ENCODE measurements at places on chromosomes 3 and 15.
A peak's percentile ranks its signal among the peaks of the same experiment; 100 is the strongest.

DNA sequence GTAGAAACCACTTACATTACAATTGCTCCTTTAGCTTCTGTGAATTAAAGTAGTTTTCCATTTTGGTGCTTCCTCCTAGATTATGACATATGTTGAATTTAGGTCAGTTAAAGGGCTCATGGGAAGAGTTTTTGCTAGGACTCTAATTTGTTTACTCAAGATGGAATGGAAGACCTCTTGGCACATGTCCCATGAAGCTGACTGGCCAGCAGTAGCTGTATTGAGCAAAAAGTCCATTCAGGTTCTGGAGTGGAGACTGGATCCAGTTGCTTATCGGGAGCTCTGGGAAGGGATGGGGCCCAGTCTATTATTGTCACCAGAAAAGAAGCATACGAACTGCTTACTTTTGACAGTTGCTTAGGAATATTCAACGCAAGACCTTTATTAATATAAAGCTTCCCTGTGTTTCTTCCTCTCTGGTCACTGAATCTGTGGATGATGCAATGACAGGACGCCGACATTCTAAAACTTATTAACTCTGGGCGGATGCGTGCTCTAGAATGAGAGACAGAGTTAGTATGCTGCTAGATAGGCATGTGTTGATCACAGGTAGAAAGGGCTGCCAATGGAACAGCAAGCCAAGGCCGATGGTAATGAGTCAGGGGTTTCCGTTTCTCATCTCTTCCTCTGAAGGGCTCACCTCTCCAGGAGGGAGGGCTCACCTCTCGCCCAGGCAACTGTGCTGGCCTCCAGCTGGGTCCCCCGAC, 155.8 kb downstream of the NR1D2 start:
- DNase-seq: no peak

DNA sequence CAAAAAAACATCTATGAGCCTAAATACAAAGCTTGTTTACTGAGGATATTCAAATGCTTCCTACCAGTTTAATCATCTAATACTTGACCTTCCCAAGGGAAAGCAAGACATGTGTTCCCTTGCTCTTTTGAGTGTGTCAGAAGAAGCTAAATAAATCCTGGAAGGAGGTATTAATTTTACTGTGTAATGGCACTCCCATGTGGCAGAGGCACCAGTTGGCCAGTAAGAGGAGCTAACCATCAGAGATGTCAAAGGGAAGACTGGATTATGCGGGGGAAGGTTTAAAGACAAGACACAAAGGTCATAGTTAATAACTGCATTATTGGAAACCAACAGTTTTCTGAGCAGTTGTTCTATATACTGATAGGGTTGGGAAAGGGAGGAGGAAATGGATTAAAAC, 125.1 kb downstream of the SUCLG2 start:
- no peak for DNase-seq

DNA sequence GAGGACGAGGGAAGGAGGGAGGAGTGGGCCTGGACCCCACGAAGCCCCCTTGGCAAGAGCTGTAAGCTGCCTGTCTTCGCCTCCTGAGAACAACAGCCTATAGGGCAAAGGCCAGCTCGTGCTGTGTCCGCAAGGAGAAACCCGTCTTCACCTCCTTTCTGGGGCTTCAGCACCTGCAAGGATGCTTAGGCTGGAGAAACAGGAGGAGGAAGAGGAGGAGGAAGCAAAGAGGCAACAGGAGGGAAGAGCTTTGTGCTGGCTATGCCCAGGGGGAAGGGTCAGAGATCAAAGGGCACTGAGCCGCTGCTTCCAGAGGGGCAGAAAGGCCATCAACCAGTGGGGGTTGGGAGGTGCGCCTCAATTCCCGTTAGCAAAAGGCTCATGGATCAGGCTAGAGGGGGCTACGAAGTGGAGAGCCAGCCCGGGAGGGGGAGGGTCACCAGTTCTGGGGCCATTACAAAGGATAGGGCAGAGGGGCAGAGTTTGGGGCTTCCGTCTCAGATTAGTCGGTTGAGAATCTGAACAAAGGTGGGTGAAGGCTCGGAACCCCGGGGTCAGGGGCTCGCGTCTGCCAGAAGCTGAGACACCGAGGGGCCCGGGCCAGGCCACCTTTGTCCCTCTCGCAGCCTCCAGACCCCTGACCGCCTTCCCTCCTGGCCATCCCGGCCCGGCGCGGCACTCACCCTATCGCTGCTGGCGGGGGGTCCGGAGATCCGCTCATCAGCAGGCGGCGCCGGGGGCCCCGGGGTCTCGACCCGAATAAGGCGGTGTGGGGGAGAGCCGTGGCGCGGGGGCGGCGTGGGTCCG, 792 bp downstream of the SHF start:
- no peak for DNase-seq

DNA sequence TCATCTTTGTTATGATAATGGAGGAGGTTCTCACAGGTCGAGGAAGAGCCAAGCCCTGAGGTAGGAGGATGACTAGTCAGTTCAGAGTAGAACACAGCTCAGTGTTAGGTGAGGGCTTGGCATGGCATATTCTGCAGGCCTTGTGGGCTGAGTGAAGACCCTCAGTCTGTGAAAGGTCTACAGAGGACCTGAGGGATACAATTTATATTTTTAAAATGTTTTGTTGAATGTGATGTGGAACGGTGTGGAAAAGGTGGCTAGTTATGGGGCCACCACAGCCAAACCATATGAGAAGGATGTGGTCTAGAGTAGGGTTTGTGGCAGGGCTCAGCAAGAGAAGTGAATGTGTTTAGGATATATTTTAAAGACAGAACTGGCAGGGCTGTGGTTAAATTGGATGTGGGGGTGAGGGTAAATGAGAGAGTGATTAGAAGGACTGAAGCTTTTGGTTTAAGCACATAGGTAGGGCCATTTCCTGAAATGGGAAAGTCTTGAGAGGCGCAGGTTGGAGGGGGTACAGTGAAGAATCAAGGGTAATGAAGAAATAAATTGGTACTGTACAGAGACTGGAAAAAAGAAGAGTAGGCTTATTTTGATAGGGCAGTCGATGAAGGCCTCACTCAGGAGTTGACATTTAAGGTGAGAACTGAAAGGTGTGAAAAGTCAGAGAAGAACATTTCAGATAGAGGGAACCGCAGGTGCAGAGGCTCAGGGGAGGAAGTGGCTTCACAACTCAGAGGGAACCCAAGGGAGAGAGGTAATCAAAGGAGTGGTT, 60.5 kb downstream of the SPTSSB start:
- no peak for DNase-seq

- peak; percentile 49 for DNase-seq
Measured at GRCh38 chr3:127750226-127751031, 71.9 kb downstream of the MGLL start.

- peak; percentile 16 for DNase-seq
Measured at GRCh38 chr3:99868311-99868646, 50.6 kb downstream of the CMSS1 start.

- no peak for DNase-seq
Measured at GRCh38 chr15:32131803-32132202, 101.5 kb downstream of the CHRNA7 start.

- no peak for DNase-seq
Measured at GRCh38 chr3:64457811-64458210, 230.0 kb downstream of the ADAMTS9 start.

DNA sequence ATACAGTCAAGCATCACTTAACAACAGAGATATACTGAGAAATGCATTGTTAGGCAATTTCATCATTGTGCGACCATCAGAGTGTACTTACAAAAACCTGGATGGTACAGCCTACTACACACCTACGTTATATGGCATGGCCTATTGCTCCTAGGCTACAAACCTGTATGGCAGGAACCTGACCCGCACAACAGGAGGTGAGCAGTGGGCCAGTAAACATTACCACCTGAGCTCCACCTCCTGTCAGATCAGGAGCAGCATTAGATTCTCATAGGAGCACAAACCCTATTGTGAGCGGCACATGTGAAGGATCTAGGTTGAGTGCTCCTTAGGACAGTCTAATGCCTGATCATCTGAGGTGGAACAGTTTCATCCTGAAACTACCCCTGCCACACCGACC, 89.7 kb downstream of the SCAPER start:
- DNase-seq: no peak

DNA sequence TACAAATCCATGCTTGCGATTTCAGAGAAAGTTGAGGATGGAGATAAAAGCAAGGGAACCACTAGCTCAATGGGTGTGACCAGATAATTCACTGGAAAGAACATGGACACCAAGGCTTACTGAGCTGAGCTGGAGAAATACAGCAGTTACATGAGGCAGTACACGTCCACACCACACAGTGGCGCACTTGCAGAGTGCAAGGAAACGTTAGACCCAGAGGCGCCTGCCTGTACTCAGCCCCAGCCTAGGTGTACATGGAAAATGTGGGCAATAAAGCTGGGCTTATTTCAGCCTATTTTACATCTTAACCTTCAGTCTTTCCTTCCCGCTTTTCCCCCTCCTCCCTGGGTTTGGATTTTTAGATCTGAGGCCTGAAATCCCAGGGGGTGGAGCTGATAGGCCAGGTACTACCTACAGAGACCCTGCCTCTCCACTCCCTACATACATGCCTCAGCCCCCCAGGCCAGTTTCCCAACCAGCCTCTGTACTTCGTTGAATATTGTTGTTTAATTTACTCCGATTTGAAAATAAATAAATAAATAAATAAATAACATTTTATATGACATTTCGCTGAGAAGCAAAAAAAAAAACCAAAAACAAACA, 60.1 kb downstream of the PCOLCE2 start:
- DNase-seq: peak; percentile 89

GRCh38 chr15:93268066-93268465, 179.1 kb upstream of the RGMA start:
- DNase-seq: no peak

- no peak for DNase-seq
Measured at GRCh38 chr3:107942951-107943749, 147.7 kb downstream of the CD47 start.

- DNase-seq: peak; percentile 68
Measured at GRCh38 chr15:31472636-31473384, 146.2 kb downstream of the KLF13 start.

DNA sequence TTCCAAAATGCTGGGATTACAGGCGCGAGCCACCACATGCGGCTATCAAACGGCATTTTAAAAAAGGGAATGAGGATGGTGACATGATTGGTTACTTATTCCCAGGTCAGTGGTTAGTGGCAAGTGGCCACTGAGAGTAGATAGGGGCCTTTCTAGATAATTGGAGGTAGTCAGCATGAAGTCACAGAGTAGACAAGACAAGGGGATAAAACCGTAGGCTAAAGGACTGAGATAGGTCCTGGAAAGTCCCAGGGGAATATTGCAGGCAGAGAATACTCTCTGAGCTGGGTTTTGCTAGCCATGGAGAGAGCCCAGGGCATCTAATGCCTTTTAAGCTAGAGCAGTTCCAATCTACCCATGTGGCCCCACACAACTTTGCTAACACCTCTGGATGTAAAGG, 52.2 kb downstream of the KCNAB1 start:
- no peak for DNase-seq

GRCh38 chr15:40048211-40048792, 9.3 kb upstream of the SRP14 start:
- peak; percentile 69 for DNase-seq

- DNase-seq: no peak
Measured at GRCh38 chr3:138949002-138949418, 2.0 kb downstream of the FOXL2NB start.

DNA sequence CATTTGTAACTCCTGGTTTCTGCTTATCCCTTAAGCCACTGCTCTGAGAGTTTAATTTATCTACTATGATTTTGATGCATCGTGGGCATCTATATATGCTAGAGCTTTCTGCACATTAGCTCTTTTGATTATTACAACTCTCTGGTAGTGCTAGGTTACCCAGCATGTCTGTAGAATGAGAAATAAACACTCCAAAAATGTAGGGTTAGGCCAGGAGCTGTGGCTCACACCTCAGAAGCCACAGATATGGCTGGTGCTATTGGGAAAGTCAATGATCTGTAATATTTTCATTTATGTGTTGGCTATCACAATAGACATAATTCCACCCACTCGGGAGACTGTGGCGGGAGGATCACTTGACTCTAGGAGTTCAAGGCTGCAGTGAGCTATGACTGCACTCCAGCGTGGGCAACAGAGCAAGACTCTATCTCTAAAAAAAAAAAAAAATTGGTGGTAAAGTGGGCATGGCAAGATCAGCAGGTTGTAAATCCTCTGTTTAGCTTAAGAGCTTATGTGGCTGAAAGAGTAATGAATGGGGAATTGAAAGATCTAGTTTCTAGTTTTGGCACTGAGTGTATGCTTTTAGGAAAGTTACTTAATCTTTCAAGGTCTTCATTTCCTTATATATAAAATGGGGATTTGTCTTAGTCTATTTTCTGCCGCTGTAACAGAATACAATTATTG, 6.3 kb downstream of the TIGIT start:
- DNase-seq: no peak

DNA sequence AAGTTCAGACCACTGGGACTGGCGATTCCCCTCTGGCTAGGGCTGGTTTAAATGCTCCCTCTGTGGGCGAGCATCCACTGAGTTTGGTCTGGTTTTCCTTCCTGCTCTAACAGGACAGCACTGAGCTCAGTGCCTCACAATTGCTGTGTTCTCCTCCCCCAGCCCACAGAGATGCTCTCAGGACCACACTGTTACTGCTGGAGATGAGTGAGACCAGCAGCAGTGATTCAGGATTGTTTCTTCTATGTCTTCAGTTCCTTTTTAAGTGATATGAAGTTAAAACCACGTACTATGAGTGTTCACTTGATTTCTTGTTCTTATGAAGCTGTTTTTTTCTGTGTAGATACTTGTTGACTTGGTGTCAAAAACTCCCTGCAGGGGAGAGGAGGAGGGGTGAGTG, 180.4 kb upstream of the COL8A1 start:
- no peak for DNase-seq

DNA sequence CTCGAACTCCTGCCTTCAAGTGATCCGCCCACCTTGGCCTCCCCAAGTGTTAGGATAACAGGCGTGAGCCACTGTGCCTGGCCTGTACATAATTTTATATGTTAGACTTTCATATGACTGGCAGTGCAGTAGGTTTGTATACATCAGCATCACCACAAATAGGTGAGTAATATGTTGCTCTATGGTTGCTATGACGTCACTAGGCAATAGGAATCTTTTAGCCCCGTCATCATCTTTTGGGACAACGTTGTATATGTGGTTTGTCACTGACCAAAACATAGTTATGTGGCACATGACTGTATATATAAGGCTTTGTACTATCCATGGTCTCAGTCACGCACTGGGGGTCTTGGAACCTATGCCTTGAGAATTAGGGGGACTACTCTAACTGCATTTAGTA, 17.0 kb upstream of the DNAJC19 start:
- no peak for DNase-seq
